GM23338 (cell line): ENCODE measurements at places on chromosomes 7 and 10. TPM values are rescaled to one million over a fixed set of nuclear protein-coding genes. Genes with fewer than 3 reads are reported as not detected.

Gene ATRNL1
- 3.6 and 4.8 TPM in 2 replicates for polyA plus RNA-seq

Gene VAX1
- polyA plus RNA-seq, result not detected in 2 replicates

Gene CYP3A7
- 0.12 and 0.19 TPM in 2 replicates for polyA plus RNA-seq

Gene ZC3HAV1L
- 2.0 and 2.1 TPM in 2 replicates for polyA plus RNA-seq

DNA sequence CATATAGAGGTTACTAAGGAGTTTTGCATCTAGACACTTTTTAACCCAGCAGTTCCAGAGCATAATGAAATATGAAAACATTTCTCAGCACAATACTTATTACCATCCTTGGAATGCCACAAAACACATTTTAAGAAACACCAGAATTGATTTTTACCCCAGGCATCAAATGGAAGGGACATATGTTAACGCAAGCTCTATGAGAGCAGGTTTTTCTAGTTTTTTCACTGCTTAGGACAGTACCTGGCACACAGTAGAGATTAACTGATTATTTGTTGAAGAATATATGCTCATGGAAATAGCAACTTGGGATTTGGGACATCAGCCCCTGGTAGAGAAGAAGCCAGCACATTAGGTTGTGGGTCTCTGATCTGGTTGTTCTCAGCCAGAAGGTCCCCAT, 67.0 kb upstream of the ARID5B start:
- DNase-seq, result no peak
- no peaks in the 10 kb centered on the region for H3K27me3 ChIP-seq
- no peaks in the 10 kb centered on the region for H3K36me3 ChIP-seq
- no peak overlapping the region for H3K27ac ChIP-seq
- no peak overlapping the region for H3K4me3 ChIP-seq

- H3K4me3 ChIP-seq, result no peak overlapping the region
- H3K4me1 ChIP-seq, result 0 out of 2 replicates have a peak, but pooled peaks cover 4% of the 10 kb centered on the region
- no peaks in the 10 kb centered on the region for H3K36me3 ChIP-seq
- no peak overlapping the region for H3K27ac ChIP-seq
Measured at GRCh38 chr7:16021851-16022250, 335.4 kb upstream of the MEOX2 start.

- H3K27me3 ChIP-seq, result no peaks in the 10 kb centered on the region
- H3K36me3 ChIP-seq, result no peaks in the 10 kb centered on the region
- no peak overlapping the region for H3K27ac ChIP-seq
- no peak overlapping the region for H3K4me3 ChIP-seq
- peak; percentile 85 for DNase-seq
- no peaks in the 10 kb centered on the region for H3K4me1 ChIP-seq
Measured at GRCh38 chr10:88791924-88792323, 10.6 kb upstream of the LIPM start.

- no peak overlapping the region for H3K4me3 ChIP-seq
- no peaks in the 10 kb centered on the region for H3K4me1 ChIP-seq
- DNase-seq, result peak; percentile 52
- no peaks in the 10 kb centered on the region for H3K36me3 ChIP-seq
- no peaks in the 10 kb centered on the region for H3K27me3 ChIP-seq
- H3K27ac ChIP-seq, result no peak overlapping the region
Measured at GRCh38 chr10:57716884-57717283, 550.8 kb downstream of the IPMK start.

- no peaks in the 10 kb centered on the region for H3K27me3 ChIP-seq
- no peaks in the 10 kb centered on the region for H3K36me3 ChIP-seq
- no peak overlapping the region for H3K4me3 ChIP-seq
- H3K4me1 ChIP-seq, result no peaks in the 10 kb centered on the region
- peak; percentile 22 for DNase-seq
- no peak overlapping the region for H3K27ac ChIP-seq
Measured at GRCh38 chr7:48636391-48637015, 287.8 kb upstream of the CDC14C start.

DNA sequence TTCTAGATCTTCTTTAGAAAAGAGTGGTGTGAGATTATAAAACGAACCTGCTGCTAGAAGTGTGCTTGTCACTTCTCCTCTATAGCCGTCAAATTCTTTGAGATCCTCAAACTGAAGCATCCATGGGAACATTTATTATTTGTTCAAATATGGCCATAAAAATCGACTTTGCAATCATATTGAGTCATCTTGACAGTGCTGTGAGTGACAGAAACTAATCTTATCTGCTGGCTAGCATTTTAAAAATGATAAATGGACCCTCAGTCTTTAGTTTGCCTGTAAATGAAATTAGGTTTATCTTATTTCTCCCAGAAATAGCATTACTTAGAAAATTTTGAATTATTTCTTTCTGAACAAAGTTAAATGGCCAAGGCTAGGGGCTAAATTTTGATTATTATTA, 290.8 kb downstream of the EXOC4 start:
- no peak for DNase-seq
- H3K4me3 ChIP-seq, result no peak overlapping the region
- H3K36me3 ChIP-seq, result no peaks in the 10 kb centered on the region
- no peaks in the 10 kb centered on the region for H3K27me3 ChIP-seq

DNA sequence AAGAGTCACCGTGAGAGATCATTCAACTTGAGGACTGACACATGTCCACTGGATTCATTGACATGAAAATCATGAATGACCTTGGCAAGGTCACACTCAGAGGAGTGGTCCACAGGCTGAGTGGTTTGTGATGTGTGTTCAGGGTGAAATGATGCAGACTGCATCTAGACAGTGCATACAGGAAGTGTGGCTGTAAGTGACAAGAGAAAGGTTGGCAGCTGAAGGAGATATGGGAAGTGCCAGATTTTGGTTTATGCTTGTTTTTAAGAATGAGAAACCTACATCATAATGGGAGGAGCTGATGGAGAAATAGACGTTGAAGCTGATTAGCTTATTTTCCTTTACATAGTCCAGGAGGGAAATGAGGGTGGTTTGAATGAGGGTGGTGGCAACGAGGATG, 64.8 kb upstream of the VIPR2 start:
- H3K27me3 ChIP-seq, result no peaks in the 10 kb centered on the region
- no peak overlapping the region for H3K4me3 ChIP-seq
- H3K4me1 ChIP-seq, result no peaks in the 10 kb centered on the region
- no peak for DNase-seq

DNA sequence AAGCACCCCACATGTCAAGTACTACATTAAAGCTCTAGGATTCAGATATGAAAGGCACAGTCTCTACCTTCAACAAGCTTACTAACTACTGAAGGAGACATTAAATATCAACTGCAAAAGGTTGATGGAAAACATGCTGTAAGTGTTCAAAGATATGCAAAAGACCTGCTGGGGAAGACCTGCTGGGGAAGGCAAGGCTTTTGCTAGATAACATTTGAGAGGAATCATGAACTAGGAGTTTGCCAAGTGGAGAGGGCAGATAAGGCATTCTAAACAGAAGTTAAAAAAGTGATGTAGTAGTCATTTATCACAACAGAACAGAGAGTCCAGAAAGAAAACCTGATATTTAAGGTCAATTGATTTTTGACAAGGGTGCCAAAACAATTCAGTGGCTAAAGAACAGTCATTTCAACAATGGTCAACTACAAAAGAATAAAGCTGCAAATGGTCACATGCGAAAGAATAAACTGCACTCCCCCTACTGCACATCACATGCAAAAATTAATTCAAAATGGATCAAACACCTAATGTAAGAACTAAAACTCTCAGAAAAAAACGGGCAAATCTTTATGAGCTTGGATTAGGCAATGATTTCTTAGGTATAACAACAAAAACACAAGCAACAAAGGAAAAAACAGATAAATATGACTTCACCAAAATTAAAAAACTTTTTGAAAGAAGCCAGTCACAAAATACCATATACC, 23.0 kb upstream of the MSS51 start:
- no peaks in the 10 kb centered on the region for H3K36me3 ChIP-seq
- H3K4me3 ChIP-seq, result no peak overlapping the region
- H3K4me1 ChIP-seq, result no peaks in the 10 kb centered on the region
- DNase-seq, result no peak
- H3K27ac ChIP-seq, result no peak overlapping the region

DNA sequence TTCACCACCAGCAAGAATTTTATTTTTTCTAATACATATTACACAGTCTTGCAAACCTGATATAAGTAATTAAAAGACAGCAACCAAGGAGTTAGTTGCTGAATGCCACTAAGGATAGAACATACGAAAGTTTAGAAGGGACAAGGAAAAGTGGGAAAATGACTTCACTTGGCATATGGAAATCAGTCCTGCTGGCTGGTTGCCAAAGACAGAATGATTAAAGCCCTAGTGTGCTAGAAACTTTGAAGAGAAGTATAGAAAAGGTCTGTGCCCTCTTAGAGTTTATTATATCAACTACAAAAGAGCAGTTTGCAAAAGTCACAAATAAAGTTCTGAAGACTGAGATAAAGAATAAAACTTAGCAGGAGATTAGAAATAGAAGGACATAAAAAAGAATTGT, 5.8 kb upstream of the YAE1 start:
- no peaks in the 10 kb centered on the region for H3K27me3 ChIP-seq
- H3K36me3 ChIP-seq, result no peaks in the 10 kb centered on the region
- H3K27ac ChIP-seq, result no peak overlapping the region
- H3K4me3 ChIP-seq, result no peak overlapping the region
- H3K4me1 ChIP-seq, result peaks cover 7% of the 10 kb centered on the region; the same call in 1 of the 2 replicates
- no peak for DNase-seq

DNA sequence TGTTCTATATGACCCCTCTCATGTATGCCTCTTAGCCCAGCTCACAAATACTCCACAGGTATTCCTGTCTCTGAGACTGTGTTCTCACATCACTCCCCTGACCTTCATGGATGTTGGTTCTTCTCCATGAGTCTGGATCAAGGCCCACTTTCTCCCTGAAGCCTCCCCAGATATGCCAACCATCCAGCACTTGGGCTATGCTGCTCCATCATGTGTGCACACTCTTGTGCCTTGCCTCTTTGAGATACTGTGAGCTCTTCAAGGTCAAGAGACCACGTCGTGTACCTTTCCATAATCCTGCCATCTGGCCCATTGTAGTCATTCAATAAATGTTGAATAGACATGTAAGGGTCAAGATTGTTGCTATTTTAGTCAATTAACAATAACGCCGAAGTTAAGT, 30.1 kb upstream of the TM9SF3 start:
- no peak overlapping the region for H3K27ac ChIP-seq
- H3K4me1 ChIP-seq, result no peaks in the 10 kb centered on the region
- DNase-seq, result no peak
- no peaks in the 10 kb centered on the region for H3K36me3 ChIP-seq

GRCh38 chr7:25842201-25842733, 309.7 kb upstream of the NFE2L3 start:
- no peaks in the 10 kb centered on the region for H3K27me3 ChIP-seq
- no peak overlapping the region for H3K27ac ChIP-seq
- peaks cover 5% of the 10 kb centered on the region; the same call in 1 of the 2 replicates for H3K4me1 ChIP-seq

DNA sequence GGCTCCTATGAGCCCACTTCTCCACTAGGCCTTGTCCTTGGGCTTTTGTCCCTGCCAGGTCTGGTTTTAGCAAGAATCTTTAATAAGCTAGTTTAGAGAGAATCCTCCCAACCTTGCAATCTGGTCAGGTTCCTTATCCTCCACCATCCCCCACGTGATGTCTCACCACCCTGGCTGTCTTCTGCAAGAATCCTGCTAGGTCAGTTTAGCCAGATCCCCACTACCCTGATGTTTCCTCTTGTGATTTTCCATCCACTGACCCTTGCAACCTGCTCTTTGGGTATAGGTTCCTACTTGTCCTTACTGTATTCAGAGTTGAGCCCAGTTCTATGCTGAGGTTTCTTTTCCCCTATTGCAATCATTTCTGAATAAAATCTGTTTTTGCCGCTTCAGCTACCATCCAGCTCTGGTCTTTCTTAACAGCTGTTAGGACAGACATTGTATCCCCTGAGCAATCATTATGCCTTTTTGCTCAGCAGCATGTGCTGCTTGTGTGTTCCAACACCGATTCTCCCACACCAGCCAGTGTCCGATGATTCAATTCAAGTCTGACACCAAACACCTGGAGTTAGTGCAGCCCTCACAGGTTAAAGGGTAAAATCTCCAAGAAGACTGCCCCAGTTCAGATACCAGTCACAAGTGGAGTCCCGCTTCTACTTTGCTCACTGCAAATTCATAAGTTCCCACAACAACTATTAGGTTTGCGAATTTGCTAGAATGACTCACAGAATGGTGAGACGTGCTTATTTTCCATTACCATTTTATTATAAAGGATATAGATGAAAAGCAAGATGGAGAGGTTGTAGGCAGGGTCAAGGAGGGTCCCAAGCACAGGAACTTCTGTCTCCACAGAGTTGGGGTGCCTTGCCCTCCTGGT, 62.2 kb upstream of the ADCY1 start:
- peaks cover 7% of the 10 kb centered on the region; the same call in 1 of the 2 replicates for H3K4me1 ChIP-seq
- no peaks in the 10 kb centered on the region for H3K36me3 ChIP-seq
- no peak overlapping the region for H3K4me3 ChIP-seq
- H3K27me3 ChIP-seq, result no peaks in the 10 kb centered on the region

DNA sequence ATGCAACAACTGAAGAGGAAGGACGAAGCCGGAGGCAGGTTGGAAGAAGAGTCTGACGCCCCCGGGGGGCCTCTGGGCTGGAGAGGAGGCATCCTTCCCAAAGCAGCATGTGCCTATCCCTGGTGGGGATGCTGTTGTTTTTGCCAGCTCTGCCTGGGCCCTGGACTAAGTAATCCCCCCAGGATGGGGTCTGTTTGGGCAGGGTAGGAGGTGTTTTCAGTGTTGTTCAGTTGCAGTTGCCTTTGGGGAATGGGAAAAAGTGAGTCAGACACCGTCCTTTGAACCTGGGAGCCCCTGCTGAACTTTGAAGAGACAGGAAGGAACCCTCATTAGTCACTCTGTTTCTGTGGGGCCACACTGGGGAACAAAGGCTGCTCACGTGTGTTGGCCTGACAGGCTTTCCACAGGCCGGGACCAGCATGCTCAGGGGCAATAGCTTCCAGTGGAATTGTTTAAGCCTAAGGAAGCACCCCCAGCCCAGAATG, 35.2 kb upstream of the GDF10 start:
- no peak overlapping the region for H3K27ac ChIP-seq
- no peaks in the 10 kb centered on the region for H3K4me1 ChIP-seq
- no peak overlapping the region for H3K4me3 ChIP-seq
- no peaks in the 10 kb centered on the region for H3K36me3 ChIP-seq
- H3K27me3 ChIP-seq, result no peaks in the 10 kb centered on the region
